Stimulated activated CD4-positive, alpha-beta T cell treated with anti-CD3 and anti-CD28 coated beads, Interleukin-4, amount 100 ng/mL, for 24 hours (primary cell): ENCODE measurements at places on chromosomes 13 and 19.

DNA sequence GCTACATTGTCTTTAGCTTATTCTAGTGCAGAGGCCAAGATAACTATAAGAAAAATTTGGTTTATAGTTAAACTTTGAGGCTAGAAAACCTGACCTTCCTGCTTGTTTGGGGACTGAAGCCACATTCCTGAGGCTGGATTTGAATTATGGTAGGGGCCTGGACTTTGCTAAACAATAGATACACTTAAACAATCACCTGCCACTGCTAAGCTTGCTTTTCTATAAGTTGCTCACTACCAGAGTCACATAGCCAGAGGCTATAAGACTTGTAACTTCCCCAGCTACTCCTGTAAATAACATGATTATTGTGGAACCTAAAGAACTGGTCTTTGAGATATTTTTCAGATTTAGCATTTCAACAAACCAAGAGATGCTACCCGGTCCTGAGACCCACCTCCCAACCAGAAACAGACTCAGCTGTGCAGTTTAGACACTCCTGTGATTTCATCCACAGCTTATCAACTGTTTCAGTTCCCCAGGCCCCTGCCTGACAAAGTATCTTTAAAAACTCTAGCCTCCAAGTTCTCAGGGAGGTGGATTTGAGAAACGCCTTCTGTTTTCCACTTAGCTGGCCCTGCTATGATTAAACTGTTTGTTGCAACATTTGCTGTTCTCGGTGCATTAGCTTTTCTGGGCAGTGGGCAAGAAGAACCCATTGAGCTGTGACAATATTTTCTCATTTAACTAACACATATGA lies 77.7 kb downstream of the MIPEP start:
- DNase-seq, result no peak

GRCh38 chr19:19405971-19406877 lies 749 bp downstream of the GATAD2A start:
- peak; percentile 60 for DNase-seq

GRCh38 chr13:93066187-93066586 lies 160.4 kb upstream of the GPC6 start:
- DNase-seq, result no peak

GRCh38 chr13:32017474-32017873 lies 14.1 kb upstream of the FRY start:
- DNase-seq, result no peak

GRCh38 chr13:21670006-21670882 lies 629 bp upstream of the FGF9 start:
- DNase-seq, result peak; percentile 60

- DNase-seq, result no peak
Measured at GRCh38 chr19:52786078-52786463, 520 bp downstream of the ZNF600 start.

- no peak for DNase-seq
Measured at GRCh38 chr13:30510091-30510490, 44.4 kb upstream of the HMGB1 start.

DNA sequence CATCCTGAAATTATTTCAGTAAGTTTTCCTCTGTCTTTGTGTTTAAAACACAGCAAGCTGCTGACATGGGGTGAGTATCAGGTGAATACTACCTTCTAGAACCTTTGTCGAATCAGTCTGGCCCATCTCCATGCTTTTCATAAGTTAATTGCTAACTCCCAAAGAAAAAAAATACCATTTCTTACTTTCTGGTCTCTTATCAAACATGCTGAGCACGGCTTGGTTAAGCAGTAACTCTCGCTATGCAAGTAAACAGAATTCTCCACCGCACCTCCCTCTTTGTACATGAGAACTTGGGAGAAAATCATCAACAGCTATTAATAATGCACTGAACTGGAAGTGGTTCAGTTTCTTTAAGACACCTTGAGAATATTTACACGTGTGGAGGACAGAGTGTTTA lies 88.6 kb downstream of the FGF9 start:
- no peak for DNase-seq

DNA sequence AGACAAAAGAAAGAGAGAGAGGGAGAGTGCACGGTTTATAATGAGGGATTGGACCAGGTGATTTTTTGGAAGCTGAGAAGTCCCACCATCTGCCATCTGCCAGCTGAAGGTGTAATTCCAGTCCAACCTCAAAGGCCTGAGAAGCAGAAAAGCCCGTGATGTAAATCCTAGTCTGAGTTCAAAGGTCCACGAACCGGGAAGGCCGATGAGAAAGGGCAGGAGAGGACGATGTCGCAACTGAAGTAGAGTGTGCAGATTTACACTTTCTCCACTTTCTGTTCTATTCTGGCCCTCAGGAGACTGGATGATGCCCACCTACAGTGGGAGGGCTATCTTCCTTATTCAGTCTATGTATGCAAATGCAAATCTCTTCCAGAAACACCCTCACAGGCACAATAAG lies 500.0 kb downstream of the DIAPH3 start:
- DNase-seq, result no peak

DNA sequence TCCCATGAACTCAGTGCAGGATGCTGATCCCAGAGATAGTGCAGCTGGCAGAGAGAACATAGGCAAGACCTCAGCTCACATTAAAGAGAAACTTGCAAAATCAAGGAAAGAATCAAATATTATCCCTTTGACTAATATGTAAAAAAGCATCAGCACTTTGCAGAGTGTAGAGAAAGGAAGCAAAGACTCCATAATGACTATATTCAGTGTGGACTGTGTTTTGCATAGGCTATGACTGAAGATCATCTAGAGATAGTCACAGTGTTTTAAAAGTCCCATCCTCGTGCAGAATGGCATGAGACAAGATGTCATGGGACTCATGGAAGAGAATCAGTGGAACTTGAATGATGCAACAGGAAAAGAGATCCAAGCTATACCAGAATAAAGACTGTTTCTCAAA lies 84.0 kb downstream of the RAP2A start:
- DNase-seq, result no peak

DNA sequence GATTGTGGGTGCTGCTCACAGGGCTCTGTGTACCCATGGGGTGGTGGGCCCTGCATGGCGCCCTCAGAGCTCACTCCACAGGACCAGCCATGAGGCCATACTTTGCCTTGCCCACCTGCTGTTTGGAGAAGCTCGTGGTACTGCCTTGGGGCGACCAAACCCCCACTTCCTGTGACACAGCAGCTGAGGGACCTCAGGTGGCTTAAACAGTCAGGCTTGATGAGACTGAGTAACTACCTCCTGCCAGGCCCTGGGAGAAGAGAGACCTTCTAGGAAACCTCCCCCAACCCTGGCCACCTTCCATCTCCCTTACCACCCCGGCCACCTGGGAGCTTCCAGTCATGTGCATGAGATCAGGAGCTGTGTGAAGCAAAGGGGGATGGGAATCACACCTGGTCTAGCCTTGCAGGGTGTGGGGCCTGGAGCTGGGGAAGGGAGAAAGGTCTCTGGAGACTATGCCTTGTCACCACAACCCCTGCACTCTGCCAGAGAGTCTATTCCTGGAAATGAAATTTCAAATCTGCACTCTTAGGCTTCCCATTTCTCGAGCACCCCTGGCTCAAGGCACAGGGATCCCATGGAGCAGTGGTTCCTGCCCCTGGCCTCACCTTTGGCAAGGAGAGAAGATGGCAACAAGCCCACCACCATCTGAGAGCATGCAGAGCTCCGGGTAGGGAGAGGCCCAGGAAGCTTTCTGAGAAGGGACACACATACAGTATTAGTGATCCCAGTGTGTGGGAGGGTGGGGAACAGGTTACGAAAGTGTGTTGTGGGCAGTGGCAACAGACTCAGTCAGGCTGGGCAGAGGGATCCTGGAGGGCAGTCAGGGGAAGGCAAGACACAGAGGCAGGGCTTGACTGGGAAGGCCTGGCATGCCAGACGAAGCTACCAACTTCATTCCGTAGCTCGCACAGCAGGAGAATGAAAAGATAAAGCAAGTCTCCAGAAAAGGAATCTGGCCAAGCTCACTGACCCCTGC lies 125.0 kb downstream of the URI1 start:
- DNase-seq, result no peak

DNA sequence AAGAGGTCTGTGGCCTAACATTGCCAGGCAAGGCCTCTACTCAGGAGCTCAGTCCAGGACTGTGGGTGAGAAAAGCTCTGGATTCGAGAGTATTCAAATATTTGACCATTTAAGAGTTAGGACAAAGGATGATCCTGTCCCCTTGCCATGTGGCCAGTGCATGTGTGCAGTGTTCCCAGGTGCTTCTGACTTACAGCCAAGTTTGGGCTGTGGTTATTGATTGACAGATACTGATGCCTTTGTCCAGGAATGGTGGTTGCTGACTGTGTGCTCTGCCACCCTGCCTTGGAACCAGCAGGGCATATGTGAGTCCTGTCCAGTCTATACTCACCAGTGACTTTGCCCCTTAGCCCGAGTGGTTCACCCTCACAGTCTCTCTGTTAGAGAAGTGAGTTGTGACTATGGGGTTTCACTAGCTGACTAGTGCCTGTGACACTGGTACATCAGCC lies 51.9 kb downstream of the GARRE1 start:
- no peak for DNase-seq

- no peak for DNase-seq
Measured at GRCh38 chr13:24085662-24086061, 74.9 kb upstream of the SPATA13 start.

DNA sequence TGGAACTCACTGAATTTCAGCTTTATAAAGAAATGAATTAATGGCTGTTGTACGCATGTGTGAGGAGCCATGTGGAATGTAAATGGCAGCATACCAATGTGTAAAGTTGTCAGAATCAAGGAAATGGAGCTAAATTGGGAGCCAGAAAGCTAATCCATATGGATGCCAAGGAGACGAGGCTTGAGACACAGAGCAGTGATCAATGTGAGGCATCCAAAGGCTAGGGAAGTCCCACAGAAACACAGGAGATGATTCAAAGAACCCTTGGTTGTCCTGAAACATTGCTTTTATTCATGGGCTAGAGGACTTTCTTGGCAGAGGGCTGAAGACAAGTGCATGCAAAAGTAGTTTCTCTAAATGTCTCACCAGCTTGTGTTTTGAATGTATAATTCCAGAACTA lies 556.5 kb upstream of the GPC6 start:
- no peak for DNase-seq

- no peak for DNase-seq
Measured at GRCh38 chr19:54418030-54418929, 3.0 kb downstream of the TTYH1 start.

DNA sequence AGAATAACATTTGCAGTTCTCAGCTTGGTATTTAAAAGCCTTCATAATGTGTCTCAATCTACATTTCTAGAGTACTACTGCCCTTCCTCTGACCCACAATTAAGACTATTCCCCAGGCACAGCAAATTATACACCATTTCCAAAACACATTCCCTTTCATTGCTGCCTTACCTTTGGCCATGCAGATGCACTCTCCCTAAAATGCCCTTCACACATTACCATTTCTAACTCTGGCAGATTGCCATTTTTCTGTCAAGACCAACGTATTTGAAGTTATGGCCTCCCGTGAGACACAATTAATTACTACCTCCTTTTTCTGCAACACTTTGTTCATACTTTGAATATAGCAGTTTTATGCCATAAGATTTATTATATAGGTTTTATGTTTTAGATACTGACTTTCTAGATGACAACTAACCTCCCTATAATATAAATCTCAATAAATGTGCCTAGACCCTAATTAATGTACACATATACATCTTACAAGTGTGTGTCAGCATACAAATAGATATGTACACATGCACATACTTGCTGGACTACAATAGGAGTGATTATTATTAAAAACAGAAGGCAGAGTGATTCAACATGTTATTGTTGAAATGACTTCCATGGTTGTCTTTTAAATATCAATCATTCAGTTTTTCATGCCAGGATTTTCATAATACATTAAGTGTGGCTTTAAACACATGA lies 2902.5 kb downstream of the PCDH9 start:
- no peak for DNase-seq

DNA sequence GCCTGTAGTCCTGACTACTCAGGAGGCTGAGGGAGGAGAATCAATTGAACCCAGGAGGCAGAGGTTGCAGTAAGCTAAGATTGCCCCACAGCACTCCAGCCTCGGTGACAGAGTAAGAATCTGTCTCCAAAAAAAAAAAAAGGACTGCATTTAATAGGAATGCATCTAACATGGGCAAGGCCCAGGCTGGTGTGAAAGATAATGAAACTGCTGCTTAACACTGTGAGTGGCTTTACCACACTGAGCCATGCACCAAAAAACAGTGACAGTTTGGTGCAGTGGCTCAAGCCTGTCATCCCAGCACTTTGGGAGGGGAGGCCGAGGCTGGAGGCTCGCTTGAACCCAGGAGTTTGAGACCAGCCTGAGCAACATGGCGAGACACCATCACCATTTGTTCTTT lies 8.6 kb downstream of the GTF2F1 start:
- DNase-seq, result no peak

DNA sequence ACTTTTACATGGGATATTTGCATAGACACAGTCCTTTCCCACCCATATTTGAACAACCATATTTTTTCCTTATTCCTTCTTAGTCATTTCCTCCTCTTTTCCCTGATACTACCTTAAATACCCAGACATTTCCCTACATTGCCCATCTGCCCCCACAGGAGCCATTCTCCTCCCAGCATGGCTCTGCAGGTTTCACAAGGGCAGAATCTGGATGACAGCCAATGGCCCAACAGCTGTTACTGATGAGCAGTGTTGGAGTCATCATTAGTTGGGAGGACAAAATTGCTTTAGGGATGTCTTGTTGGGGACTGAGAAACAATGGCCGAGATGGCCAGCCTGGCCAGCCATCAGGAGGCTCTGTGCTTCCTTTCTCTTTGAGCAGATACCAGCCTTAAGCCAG lies 209.5 kb downstream of the KLF5 start:
- DNase-seq, result no peak

- no peak for DNase-seq
Measured at GRCh38 chr19:40363069-40363468, 14.6 kb downstream of the PLD3 start.

- DNase-seq, result no peak
Measured at GRCh38 chr19:30036154-30037129, 94.4 kb downstream of the URI1 start.

DNA sequence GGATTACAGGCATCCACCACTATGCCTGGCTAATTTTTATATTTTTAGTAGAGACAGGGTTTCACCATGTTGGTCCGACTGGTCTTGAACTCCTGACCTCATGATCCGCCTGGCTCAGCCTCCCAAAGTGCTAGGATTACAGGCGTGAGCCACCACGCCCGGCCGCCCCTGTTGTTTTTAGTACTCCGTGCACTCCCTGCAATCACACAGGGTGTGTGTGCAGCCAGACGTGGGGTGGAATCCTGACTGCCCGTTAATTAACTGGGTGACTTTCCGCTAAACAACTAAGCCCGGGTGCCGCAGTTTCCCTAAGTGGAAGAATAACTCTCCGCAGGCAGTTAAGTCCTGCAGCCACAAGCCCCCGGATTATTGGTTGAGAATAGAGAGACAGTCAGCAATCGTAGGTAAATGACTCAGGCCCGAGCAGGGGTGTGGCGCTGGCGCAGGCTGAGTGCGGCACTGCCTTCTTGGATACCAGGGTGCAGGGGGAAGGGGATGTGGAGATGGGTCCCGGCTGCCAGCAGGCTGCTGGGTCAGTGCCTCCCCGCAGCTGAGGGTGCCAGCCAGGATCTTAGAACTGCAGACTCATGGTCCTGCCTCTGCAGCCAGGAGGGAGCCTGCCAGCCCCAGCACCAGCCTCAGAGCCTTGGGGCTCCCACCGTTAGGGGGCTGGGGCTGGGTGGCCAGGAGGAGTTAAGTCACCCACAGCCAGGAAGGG lies 6.1 kb upstream of the FXYD3 start:
- DNase-seq, result no peak
